AG08396 (cell line): ENCODE measurements at places on chromosomes 16 and 17.

GRCh38 chr17:41730479-41730878 is 4.0 kb downstream of the HAP1 start:
- no peak for DNase-seq

DNA sequence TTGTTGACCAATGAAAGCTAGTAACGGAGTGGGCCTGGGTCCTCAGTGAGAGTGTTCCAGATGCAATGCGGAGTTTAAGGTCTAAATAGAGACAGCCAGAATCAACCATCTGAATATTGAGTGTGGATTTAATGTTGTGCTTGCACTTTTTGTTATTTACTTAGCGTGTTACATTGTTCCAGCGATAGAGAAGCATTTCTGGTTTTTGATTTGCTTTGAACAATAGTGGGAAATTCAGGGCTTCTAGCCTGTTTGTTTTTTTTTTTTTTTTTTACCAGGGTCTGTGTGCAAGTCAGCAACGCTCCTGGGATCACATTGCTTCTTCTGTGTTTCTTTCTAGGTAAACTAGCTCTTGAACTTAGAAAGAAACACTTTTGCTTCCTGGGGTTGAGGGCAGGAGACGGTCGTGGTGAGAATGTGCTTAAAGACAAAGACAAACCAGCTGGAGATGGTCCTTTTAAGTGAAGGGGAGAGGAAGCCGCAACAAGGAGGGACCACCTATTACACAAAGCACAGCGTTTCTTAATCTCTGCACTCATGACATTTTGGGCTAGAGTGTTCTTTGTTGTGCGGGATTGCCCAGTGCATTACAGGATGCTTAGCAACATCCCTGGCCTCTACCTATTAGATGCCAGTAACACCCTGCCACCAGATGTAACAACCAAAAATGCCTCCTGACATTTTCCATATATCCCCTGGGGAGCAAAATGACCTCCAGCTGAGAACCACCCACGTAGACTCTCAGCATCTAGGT is 119.2 kb downstream of the MAP2K6 start:
- no peak for DNase-seq

DNA sequence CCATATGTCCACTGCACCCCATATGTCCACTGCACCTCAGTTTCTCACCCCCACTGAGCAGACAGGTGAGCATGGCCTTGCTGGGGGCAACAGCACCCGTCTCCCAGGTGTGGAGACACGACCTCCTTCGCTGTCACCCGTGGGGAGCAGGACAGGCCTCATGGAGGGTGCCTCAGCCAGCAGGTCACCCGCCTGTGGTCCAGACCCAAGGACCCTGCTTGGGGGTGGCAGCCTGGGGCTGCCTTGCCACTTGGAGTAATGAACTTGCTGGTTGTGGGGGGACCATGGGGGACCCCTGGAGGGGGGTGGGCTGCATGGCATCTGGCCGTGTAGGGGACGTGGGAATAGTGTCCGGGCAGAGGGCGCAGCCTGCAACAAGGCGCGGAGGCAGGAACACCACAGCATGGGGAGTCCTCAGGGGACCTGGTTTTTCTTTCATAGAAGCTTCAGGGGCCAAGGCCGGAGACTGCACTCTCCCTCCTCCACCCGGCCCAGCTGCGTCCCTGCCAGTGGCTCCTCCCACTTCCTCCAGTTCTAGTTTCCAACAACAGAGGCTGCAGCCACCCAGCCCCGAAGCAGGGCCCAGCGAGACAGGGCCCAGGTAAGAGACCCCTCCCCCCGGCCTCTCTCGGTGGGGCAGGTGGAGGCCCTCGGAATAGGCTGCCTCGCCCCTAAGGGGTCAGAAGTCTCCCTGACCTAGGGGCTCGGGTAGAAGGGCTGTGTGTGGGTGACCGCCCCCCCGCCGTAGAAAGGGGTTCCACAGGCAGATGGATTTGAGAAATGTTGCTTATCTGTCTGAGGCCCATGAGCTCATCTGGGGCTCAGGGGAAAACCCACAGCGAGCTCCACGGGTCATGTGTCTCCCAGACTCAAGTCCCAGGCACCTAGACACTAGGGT is at the start of gene NHLRC4:
NHLRC4 (plus strand) TSS at position 531 of the 898 bp plus-strand sequence. CDS start 1,043 bp downstream, outside the sequence.
- peak; percentile 88 for DNase-seq

DNA sequence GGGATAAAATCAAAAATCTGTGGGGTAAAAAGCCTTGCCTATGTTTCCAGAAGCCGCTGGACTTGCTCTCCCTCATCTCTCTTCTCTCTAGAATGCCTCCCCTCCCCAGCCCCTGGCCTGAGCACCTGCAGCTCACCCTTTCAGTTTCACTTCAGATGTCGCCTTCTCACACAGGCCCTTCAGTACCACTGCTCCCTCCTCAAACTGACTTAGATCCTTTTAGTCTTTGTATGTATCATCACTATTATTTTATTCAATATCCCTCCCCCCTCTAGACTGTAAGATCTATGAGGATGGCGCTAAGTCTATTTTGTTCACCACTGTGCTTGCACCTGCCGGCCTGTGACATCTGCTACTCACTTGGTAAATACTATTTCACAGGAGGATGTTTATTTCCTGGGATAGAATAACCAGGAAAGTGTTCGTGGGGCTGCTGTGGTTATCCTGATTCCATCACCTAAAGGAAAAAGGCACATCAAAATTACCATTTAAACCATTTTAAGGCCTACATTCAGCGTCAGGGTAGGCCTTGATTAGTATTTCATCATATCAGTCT is 122.3 kb downstream of the MRTFB start:
- no peak for DNase-seq

DNA sequence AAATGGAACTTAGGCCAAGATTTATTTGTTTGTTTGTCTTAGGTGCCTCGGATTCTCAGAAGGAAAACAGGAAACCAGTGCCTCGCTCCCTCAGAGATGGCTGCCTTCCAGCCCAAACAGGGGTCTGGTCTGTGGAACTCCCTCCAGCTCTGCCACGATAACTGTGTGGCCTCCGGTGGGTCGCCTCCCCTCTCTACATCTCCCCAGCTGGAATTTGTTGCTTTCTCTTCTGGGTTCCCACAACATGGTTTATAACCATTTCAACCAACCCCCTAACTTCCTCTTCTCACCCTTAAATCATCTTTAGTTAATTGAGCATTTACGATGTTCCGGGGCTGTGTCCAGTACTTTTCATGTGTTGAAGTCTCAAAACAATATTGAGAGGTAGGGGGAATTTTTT is 30.9 kb upstream of the PLLP start:
- DNase-seq = no peak

DNA sequence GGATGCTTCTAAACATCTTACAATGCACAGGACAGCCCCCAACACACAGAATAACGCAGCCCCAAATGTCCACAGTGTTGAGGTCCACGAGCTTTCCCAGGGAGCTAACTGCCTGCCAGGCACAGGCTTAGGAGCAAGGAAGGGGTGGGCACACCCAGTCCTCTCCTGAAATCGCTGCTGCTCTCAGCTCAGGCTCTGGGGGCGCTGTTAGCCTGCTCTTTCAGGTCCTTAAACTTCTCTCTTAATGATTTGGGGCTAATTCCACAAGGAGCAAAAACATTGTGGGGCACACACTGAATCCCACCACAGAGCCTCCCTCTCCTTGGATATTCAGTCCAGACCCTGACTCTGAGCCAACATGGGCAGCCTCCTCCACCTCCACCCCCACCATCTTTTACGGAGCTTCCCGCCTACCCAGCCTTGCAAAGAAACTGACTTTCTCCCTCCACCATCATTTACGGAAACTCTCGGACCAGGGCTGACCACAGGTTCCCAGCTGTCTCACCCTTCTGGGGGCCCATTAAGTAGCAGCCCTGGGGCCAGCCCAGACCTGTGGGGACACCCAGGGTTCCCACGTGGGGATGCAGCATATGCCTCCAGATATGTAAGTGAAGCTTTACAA is 1.1 kb downstream of the CD300H start:
- DNase-seq = no peak

GRCh38 chr17:73768691-73769090 is 124.4 kb upstream of the SDK2 start:
- DNase-seq = no peak

DNA sequence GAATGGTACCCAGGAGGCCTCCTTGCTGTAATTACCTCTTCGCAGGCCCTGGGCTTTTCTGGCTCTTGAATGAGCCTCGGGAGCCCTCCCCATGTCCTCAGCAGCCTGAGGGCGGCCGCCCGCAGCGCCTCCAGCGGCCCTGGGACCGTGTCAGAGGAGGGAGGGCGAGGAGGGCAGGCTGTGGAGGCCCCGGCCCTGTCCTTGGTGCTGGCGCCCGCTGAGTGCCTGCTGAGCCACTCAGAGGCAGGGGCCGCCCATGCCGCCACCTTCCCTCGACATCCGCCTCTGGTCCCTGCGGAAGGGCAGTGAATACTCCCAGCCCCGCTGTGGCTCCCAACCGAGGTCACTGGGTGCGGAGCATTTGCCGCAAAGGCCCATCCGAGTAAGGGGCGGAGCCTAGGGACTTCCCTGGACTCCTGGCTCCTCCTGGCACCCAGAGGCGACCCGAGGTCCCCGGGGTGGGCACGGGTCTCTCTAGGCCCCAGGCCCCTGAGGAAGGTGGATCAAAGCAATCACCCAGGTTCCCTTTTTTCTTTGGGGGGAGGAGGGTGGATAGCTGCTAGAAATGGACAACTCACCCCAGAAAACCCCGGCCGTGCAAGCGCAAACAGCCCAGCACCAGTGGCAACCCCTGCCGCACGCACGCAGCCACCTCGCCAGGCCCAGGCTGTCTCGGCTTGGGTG is 2.8 kb downstream of the RBFOX3 start:
- DNase-seq = peak; percentile 75

- DNase-seq = peak; percentile 83
Observed at GRCh38 chr17:39231591-39232551, 6.1 kb upstream of the STAC2 start.

- DNase-seq = no peak
Observed at GRCh38 chr16:2008009-2008526, 1.6 kb downstream of the ZNF598 start.

- DNase-seq = no peak
Observed at GRCh38 chr17:40480501-40481003, 20.9 kb downstream of the TNS4 start.

GRCh38 chr16:31052114-31052513 is 18.8 kb downstream of the STX4 start:
- peak; percentile 93 for DNase-seq

DNA sequence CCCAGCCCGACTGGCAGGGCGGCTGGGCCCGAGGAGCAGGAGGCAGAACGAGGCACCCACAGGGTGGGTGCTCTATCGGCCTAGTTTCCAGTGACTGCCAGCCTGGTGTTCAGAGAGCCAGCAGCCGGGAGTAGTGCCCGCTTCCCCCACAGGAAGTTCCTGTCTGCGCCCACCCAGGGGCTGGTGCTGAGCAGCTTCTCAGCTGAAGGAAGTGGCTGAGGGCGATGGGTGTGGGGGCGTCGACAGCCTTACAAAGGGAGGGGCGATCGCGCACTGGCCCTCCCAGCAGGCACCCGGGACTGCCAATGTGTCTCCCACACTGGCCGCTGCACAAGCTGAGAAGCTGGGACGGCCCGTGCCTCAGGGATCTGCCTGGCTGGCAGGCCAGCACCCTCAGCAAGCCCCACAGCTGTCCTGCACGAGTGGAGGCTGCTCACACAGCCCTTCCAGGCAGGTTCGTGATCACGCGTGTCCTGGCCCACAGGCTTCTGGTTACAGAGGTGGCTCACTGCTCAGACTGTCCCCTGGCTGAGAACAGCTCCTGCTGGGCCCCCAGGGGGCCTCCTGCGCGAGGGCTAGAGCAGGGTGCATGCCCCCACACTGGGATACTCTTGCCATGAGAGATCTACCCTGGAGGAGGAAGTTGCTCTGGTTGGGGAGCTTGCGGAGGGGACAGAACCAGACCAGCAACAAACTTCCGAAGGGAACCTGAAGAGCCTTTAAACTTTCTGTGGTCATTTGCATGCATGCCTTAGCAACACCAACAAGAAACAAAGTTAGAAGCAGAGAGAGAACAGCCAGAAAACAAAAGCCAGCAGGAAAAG is 2.5 kb downstream of the RNF166 start:
- no peak for DNase-seq

DNA sequence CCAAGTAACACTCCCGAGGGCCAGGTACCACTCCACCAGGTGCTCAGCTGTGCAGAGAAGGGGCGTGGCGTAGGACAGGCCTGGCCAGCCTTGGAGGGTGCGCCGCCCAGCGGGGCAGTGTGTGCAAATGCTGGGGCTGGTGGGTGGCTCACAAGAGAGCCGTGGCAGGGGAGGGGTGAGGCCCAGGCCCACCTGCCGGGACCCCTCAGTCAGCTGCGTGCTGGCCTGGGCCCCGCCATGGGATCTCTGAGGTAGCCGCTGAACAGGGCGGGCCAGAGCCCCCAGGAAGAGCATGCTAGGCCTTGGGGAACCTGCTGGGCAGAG is 8.8 kb downstream of the TPSG1 start:
- DNase-seq = no peak

- no peak for DNase-seq
Observed at GRCh38 chr16:24681793-24682192, 47.7 kb upstream of the TNRC6A start.

DNA sequence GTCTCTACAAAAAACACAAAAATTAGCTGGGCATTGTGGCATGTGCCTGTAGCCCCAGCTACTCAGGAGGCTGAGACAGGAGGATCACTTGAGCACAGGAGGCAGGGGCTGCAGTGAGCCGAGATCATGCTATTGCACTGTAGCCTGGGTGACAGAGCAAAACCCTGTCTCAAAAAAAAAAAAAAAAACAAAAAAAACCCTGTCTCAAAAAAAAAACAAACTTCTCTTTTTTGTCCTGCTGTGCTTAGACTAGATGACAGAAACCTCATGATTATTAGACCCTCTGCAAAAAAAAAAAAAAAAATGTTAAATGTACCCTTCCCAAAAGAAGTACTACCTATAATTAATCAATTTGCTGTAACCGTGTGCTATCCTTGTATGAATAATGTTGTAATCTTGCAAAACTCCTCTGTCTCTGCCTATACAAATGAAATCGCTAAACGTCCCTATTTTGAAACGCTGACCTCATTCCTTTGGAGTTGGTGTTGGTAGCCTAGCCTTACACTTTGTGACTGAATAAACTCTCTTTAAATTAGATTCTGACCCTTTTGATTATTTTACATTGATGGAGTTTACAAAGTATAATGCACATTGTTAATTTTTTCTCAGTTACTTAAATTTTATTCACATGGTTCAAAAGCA is 13.6 kb upstream of the DHRS7B start:
- no peak for DNase-seq

- peak; percentile 27 for DNase-seq
Observed at GRCh38 chr17:34299027-34299426, 13.5 kb downstream of the CCL11 start.

- no peak for DNase-seq
Observed at GRCh38 chr17:57735230-57735629, 9.9 kb downstream of the CCDC182 start.
